Activated CD4-positive, alpha-beta memory T cell treated with anti-CD3 and anti-CD28 coated beads, Interleukin-2, amount 10 ng/mL, durations not matched to agents 7 days and 5 days (primary cell): ENCODE measurements at places on chromosomes 7 and 10. TPM values are rescaled to one million over a fixed set of nuclear protein-coding genes. Genes with fewer than 3 reads are reported as not detected.
A peak's percentile ranks its signal among the peaks of the same experiment; 100 is the strongest.

- DNase-seq: no peak
These were observed 3.0 kb downstream of the ASZ1 start for GRCh38 chr7:117424090-117424829.

Gene MALRD1
- not detected for total RNA-seq

Gene C10orf90
- total RNA-seq: not detected

DNA sequence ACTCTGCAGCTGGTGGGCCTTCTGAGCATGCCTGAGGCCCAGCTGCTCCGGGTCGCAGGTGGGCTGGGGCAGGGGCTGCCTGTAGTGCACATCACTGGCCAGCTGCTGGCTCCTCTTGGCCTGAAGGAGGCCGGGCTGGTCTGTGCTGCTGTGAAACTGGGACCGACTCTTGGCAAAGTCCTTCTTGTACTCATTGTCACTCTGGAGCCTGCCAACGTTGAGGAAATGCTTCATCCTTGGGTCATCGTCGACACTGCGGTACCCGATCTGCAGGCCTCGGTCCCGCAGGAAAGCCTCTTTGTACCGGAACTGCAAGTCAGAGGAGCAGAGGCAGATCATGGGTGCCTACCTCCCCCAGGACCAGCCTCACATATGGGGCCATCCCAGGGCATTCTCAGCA lies 37.7 kb downstream of the HABP2 start:
- DNase-seq: no peak

Gene ZRANB1
- 12.3 TPM for total RNA-seq

DNA sequence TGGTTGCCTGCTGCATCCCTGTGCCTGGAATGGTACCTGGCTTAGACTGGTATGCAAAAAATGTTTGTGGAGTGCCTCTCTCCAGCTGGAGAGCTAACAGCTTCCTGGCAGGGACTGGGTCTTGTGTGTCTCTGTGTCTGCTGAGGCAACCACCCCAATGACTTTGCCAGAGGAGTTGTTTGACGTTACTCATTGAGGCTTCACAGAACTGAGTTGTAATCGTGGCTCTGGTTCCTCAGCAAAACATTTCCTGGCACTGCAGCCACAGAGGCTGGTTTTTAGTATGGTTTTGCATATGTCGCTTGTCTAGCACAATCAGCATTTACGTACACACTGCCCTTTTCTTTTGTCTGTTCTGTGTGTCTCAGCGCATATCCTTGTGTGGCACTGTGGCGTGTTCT lies 7.5 kb downstream of the ZNF282 start:
- peak; percentile 81 for DNase-seq

DNA sequence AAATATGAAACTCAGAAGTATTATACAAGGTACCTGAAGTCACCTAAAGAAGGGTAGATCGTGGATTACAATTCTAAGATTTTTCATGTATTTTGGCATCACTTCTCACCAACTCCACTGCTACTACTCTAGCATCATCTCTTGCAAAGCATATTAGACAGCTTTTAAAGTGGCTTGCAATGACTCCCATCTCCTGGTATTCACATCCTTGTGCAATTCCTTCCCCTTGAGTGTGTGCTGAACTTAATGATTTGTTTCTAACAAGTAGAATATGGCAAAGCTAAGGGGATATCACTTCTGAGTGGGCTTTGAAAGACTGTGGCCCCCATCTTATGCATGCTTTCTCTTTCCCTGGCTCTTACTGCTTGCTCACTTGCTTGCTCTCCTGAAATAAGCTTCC lies 280.2 kb downstream of the SNX13 start:
- no peak for DNase-seq

DNA sequence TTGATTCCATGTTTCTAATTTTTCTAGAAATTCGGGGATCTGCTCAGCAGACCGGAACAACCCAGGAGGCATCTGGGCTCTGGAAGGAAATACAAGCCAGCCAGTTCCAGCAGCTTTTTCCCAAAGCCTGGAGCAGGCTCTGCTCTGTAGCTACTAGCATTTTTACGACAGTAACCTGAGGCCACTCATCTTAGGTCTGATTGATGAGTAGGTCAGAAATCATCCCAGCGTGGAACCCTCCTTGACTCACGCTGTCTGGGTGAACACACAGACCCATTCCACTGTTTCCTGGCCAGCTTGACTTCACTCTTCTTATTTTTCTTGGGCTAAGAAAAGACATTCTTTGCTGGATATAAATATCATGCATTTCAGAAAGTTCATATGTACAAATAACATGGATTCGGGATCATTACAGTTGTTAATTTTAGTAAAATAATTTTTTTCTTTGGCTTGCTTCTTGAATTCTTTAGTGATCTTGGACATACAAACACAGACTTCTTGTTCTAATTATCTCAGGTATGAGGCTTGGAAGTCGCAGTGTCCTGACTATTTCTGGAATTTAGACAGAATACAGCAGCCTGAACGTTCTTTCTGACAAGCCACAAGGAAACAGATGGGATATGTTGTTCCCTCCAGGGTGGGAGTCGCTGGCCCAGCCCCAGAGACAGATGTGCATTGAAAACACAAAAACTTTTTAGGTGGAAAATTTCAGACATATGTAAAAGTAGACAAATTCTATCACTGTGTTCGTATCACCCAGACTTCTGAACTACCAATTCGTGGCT lies 54.6 kb upstream of the PITRM1 start:
- no peak for DNase-seq

GRCh38 chr10:92241501-92241900 lies 49.4 kb downstream of the CPEB3 start:
- DNase-seq: no peak

Gene TDRD1
- total RNA-seq: 0.40 TPM

DNA sequence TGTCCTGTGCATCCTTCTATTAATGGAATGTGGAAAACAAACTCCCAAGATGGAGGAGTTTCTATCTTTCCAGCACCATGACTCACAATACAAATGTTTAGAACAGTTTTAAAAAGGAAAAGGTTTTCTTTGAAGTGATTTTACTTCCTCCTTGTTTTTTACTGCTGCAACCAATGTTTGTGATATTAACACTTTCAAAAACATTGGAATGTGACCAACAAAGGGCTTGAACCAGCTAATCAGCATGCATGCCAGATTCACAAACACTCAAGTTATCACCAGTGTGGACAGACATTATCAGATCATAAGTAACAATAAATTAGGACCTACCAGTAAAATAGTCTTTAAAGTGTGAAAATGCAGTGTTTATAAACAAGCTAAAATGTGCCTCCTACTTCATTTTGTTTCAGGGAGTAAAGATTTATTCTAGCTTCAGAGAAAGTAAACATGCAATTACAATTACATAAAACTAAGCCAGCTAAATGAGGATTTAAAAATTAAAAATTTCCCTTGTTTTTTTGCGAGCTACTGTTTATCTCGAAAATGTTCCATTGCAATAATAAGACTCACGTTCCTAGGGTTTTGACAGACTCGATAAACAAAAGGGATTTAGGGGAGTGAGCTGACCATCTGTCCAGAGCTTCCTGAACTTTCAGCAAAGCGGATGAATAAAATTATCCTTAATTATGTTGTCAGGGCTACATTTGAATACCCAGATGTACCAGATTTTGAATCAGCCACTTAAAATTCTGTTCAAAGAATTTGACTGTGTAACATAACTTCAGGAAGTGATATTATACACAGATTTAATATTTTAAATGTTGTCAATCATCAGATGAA lies 29.8 kb downstream of the CPVL start:
- no peak for DNase-seq

DNA sequence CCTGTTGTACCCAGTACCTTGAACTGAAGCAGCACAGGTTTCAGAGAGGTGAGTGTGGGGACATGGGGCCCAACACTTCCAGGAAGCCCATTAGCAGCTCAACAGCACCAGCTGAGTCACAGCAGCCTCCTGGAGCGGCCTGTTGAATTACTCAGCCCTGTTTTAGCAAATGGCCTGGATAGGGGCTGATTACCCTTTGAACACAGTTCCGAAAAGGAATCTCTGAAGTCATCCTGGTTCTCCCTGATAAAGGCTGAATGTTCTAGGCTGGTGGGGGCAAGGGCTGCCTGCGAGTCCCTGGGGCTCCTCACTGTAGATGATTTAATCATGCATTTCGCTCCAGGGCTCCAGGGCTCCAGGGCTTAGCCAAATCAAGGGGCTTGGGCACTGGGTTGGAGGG lies 287.5 kb downstream of the GRID1 start:
- DNase-seq: peak; percentile 18

GRCh38 chr7:122896509-122896908 lies 10.2 kb upstream of the CADPS2 start:
- no peak for DNase-seq

GRCh38 chr7:21966271-21966670 lies 20.6 kb upstream of the CDCA7L start:
- DNase-seq: no peak

GRCh38 chr10:72074574-72075375 lies 13.6 kb downstream of the SPOCK2 start:
- DNase-seq: no peak

DNA sequence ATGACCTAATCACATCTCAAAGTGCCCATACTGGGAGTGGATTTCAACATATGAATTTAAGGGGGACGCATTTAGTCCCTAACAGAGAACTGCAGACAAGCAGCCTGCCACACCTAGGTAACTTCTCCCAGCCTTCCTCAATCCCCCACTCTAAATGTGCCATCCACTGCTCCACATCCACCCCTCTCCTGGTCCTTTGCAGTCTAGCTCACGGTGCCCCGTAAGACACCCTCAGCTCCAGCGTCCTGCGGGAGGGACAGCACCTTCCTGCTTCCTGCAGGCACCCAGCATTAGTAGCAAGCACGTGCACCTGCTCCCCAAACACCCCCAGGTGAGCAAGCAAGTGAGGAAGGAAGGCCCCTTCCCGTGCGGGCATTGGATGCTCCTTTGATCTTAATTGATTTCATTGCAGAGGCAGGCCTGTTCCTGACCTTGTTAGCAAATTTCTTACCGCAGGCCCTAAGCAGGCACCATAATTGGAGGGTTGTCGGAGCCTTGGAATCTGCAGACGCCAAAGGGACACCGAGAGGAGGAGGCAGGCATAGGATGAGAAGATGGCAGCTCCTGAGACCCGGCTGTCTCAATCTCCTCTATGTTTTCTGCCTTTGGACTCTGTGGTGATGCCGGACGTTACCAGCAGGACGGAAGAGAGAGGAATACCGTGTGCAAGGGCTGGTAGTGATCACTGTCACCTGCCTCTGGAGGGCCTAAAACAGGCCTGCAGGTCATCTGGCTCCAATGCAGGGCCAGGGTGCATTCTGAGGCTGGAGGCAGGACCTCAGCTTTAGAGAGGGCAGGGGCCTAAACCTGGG lies 75.8 kb upstream of the CHST15 start:
- DNase-seq: no peak

Gene TWIST1
- total RNA-seq: 2.3 TPM

GRCh38 chr7:105367458-105367857 lies 21.3 kb downstream of the SRPK2 start:
- no peak for DNase-seq

- DNase-seq: no peak
These were observed 61.1 kb downstream of the GRID1 start for GRCh38 chr10:86305521-86305920.

GRCh38 chr7:8443576-8444467 lies 10.4 kb downstream of the NXPH1 start:
- DNase-seq: no peak

- peak; percentile 28 for DNase-seq
These were observed 9.1 kb downstream of the EN2 start for GRCh38 chr7:155466814-155467733.

Gene ALOX5
- 6.8 TPM for total RNA-seq

Gene CASP7
- 39.3 TPM for total RNA-seq

DNA sequence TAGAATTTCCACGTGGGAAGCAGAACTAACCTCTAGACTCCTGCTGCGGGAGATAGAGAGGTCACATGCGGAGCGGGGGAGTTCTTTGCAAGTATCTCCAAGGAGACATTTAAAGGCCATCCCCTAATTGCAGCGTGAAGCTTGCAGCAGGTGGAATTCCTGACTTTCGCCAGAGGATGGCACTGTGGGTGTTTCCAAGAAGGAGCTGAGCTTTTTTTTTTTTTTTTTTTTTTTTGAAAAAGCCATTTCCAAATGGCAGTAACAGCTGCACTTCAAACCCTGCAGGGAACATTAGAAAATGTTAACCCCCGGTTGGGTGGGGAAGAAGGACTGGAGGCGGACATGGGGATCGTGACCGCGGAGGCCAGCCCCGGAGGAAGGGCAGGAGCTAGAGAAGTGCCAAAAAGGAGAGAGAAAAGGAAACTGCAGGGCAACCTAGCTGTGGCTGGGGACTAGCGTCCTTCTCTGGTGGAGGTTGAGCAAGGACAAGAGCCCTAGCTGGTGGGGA lies 487.7 kb downstream of the TYW1 start:
- peak; percentile 16 for DNase-seq

- DNase-seq: no peak
These were observed 155.9 kb upstream of the EGR2 start for GRCh38 chr10:62972103-62972502.

DNA sequence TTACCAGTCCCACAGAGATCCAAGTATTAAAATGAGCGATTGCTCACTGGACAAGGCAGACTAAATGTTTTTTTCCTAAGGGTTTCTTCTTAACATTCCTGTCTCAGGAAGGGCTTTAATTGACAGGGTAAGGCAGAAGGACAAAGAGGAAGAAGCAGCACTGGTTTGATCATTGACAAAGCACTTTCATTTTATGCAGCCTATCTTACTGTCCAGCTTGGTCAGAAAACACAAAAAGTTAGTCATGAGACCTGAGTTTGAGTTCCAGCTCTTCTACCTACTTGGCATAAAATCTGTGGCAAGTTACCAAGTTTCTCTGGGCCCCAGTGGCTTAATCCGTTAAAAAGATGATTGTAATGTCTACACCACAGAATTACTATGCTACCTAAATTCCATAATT lies 458.5 kb downstream of the GFRA1 start:
- no peak for DNase-seq

DNA sequence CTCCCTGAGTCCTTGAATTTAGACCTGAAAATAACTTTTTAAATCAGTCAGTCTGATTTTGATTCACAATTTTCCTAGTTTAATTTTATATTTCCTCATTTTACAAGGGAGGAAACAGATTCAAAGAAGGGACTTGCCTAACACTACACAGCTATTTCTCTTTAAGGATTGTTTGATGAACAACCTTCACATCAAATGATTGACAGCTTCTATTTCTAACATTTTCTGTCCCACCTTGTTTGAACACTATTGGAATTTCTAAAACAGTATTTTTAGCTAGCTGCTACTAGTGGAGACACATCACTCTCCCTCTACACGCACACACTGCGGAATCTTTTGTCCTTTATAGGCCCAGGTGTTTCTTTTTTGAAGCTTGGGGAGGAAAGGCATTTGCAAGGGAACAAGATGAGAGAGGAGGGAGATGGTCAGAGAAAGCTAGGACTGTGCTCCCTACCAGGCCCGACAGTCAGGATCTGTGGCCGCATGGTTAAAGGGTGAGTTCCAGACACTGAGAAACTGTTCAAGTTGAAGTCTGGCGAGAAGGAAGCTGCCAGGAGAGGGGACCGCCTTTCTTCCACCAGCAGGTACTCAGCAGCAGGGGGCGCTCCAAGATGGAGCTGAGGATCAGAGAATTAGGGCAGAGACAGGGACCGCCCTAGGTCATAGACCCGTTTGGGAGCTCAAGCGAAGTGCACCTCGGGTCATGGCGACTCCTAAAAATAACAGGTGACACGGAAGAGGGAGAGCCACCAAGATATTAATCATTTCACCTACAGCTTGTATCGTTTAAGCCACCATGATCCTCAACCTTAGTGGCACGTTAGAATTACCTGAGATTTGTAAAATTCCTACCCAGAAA lies 49.7 kb downstream of the DNAJC12 start:
- peak; percentile 83 for DNase-seq

Gene GSTO2
- 1.8 TPM for total RNA-seq
